Stimulated activated CD4-positive, alpha-beta T cell treated with anti-CD3 and anti-CD28 coated beads, Interleukin-4, amount 100 ng/mL, for 1 hour (primary cell): ENCODE measurements at places on chromosomes 6 and 20.
A peak's percentile ranks its signal among the peaks of the same experiment; 100 is the strongest.

GRCh38 chr6:94680669-94681212, 896.6 kb upstream of the MANEA start:
- DNase-seq = no peak

- DNase-seq = no peak
These were observed 48.9 kb upstream of the OLIG3 start for GRCh38 chr6:137543114-137543513.

GRCh38 chr6:21109391-21110178, 484.0 kb upstream of the SOX4 start:
- no peak for DNase-seq

- DNase-seq = no peak
These were observed 184.0 kb upstream of the HDDC2 start for GRCh38 chr6:125485757-125486156.

- DNase-seq = peak; percentile 77
These were observed at the start of the genes QRSL1 and RTN4IP1 for GRCh38 chr6:106629103-106629858. QRSL1 (plus strand) TSS chr6:106629578; CDS start chr6:106629682, 104 bp downstream. RTN4IP1 (minus strand) TSS chr6:106629498; CDS start chr6:106629021, 477 bp downstream.

GRCh38 chr6:170026751-170027646, 263.9 kb downstream of the DLL1 start:
- DNase-seq = no peak

- DNase-seq = no peak
These were observed 209.1 kb upstream of the BMP2 start for GRCh38 chr20:6558341-6558740.

GRCh38 chr6:106372838-106373501, 12.5 kb downstream of the CRYBG1 start:
- no peak for DNase-seq

DNA sequence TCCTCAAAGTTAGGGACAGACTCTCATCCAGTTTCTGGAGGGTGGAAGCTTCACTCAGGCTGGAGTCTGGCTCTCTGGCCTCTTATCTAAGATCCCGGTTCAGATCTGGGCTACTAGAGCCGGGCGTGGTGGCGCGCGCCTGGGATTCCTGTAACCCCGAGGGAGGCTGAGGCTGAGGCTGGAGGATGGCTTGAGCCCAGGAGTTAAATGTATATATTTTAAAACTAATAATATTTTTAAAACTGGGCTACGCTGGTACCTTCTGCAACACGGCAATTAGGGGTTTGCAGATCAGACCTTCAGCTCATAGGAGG, 710 bp upstream of the ZNF343 start:
- DNase-seq = no peak
